Fibroblast of lung (primary cell): ENCODE measurements at places on chromosomes 2 and 18.

- DNase-seq, result peak; percentile 37
These were observed 77.7 kb downstream of the KCTD18 start for GRCh38 chr2:200431996-200432705.

- DNase-seq, result no peak
These were observed 11.9 kb upstream of the DNAH7 start for GRCh38 chr2:196080526-196080925.

DNA sequence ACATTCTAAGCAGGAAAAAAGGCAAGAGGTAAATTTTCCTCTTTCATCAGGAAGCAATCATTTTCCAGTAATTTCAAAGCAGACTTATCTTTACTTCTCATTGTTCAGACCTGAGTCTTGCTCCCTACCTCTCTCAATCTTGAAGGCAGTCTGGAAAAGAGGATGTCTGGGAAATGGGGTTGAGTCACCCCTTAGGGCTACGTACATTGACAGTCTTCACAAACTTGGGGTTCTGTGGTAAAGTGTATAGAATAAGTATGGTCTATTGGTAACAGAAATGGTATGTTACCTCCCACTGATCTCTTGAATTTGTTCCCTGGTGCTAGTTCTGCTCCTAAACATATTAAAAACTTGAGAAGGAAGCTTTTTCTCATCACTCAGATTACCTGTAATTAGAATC lies 361.3 kb downstream of the SS18 start:
- peak; percentile 23 for DNase-seq

GRCh38 chr18:2547477-2548087 lies 23.7 kb downstream of the METTL4 start:
- DNase-seq, result peak; percentile 73

DNA sequence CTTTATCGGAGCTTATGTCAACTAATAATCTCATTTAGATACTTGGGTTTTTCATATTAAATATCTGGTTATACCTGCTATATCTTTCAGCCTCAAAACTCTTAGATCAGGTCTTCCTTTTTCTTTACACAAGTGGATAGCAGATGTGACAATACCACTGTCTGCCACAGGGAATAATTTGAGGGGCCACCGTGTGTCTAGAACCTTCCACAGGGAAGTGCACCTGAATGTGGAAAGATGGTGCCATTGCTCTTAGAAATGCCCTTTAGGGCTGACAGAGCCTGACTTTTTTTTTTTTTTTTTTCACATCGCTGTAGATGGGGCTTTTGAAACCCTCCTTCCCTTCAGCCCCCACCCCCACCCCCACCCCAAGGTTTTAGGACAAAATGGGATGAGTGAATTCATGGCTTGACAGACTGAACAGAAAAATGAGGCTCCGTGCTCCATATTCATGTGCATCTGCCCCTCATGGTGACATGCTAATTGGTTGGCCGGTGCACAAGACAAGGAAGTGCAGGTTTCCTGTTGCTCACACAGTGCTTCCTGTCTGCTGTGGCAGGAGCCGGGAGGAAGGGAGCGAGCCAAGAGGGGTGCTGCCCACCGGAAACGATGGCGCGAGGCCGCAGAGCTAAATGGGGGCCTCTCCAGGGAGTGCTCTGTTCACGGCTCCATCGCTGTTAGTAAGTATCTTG lies 246.0 kb downstream of the LDLRAD4 start:
- DNase-seq, result peak; percentile 47

GRCh38 chr18:3179430-3180089 lies 40.2 kb downstream of the MYOM1 start:
- no peak for DNase-seq

DNA sequence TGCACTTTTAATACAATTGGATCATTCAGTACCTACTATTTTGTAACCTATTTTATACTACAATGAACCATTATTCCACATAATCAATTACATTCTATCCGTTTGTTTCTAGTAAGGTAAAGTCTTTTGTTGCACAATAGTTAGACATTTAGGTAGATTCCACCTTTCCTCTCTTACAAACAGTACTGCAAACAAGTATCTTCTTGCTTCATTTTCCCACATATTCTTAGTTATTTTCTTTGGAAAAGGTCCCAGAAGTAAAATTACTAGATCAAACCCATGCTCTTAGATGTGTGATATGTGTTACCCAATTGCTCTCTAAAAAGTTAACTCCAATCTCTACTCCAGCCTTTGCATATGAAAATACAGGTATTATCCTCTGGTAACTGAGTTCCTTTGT lies 49.6 kb downstream of the SPIRE1 start:
- peak; percentile 76 for DNase-seq

- DNase-seq, result no peak
These were observed 142.6 kb downstream of the HDAC4 start for GRCh38 chr2:239258248-239258647.

GRCh38 chr2:156380117-156380645 lies 47.7 kb upstream of the NR4A2 start:
- DNase-seq, result no peak

- DNase-seq, result no peak
These were observed 244.7 kb downstream of the HNMT start for GRCh38 chr2:138209009-138209408.

DNA sequence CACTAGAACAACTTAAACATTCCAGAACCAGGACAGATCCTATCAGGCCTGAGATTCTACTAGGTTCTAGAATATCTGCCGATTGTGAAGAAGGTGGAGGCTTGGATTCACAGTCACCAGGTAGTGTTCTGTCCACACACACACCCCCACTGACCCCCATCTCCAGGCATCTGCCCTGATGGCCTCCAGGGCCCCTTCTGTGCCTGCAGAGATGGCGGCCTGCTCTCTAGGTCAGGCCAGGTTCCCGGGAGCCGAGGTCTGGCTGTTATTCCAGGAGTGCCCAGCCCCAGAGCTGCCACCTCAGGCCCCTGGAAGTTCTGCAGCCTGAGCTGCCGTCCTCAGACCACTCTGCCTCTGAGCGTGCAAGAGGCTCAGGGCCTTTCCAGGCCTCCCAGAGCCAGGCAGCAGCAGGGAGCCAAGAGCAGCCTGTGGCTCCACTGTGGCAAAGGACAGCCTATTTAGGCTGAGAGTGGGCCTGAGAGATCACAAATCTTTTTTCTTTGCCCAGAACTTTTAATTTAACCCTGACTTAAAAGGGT lies 96.2 kb upstream of the ASAP2 start:
- DNase-seq, result no peak

DNA sequence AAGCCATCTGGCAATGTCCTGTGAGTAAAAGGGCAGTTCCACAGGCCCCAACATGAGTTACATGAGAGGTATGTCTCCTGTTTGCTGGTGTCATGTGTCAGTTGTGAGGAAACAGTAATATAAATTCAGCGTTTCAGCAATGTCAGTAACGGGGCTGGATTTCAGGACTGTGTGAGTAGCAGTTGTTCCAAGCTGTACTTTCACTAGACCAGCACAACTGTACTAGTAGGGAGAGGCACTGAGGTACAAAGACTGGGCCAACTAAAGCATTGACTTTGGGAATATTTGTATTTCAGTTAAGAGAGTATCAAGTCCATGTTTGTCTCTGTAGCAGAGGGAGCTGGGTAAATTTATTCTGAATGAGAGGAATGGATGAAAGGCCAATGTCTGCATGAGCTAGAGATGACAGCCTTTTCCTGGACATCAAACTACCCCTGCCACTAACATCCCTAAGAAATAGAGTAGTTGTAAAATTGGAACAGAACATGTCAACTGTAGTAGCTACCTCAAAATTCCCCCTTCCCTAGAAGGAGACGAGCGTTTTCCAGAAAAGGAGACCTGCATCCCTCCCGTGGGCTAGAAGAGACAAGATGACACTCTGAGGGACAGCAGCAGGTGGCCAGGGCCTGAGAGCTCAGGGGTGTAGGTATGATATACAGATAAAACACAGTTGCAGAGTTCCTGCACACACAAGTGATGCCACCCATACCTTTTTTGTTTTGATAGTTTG lies 24.4 kb downstream of the EIF4E2 start:
- peak; percentile 38 for DNase-seq

DNA sequence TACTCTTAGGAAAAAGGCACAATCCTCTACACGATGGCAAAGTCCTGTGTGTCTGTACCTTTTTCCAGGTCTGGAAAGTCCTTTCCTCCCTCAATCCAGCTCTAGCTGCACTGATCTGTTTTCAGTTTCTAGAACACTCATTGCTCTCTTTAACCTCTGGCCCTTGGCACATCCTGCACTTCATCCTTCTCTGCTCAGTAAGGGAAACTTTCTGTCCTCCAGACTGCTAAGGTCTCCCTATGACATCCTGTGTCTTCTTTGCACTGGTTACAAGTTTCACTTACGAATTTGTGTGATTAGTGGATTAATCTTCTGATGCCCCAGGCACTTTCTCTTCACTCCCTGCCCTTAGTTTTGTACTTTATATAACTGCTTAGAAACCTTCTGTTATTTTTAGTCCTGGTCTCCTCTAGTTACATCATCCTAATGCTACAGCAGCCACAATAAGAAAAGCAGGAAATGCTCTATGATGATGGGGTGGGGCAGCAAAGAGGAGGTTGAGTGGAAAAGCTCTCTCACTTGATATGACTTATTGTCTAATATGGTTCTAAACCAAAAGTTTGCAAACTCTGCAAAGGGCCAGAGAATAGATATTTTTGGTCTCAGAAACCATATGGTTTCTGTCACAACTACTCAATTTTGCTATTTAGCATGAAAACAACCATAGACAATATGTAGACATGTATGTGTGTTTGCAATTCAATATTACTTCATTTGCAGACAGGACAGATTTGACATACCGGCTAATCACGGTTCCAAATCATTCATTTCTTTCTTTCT lies 568.2 kb downstream of the THSD7B start:
- DNase-seq, result no peak

- DNase-seq, result no peak
These were observed 1.8 kb downstream of the ATP9B start for GRCh38 chr18:79071037-79071436.

GRCh38 chr2:54708584-54709335 lies 14.7 kb upstream of the EML6 start:
- no peak for DNase-seq

DNA sequence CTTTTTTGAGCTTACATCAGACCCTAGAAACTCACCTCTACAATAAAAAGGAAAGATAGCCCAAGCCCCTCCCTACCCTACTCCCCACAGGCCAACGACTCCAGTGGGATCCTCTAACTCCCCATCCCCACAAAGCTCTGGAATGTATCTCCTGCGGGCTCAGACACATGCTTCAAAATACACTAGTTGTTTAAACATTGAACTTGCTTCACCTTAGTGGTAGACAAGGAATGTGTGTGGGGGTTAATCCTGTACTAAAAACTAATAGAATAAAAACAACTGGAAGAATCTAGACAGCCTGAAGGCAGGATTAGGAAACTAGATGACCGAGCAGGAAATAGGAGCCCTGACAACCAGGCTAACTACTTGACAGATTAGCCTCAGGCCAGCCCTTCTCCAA lies 211.5 kb downstream of the SUCLG1 start:
- no peak for DNase-seq

GRCh38 chr2:163606878-163607277 lies 128.9 kb downstream of the FIGN start:
- no peak for DNase-seq

- DNase-seq, result no peak
These were observed 114.1 kb downstream of the EPB41L3 start for GRCh38 chr18:5429681-5430080.

- no peak for DNase-seq
These were observed 28.2 kb downstream of the GULP1 start for GRCh38 chr2:188319838-188320237.

- DNase-seq, result no peak
These were observed 79.3 kb downstream of the ASAP2 start for GRCh38 chr2:9285921-9286320.

GRCh38 chr2:191791953-191792560 lies 54.8 kb downstream of the CAVIN2 start:
- peak; percentile 71 for DNase-seq

DNA sequence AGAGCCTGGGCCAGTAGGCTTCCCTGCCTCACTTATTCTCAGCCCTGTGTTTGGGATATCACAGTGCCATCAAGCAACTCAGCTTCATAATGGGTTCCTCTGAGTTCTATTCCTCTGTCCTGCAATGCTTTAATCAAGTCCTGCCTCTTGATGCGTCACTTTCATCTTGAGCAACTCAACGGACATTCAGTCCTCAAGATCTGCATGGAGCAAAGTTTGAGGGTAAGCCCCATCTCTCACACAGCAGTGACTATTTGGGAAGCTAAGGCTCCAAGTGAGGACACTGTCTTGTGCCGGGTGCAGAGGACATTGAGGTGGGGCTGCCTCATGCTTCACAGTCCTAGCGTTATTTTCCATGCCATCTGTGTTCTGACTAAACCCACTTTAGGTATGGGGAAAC lies 50.9 kb upstream of the PLB1 start:
- no peak for DNase-seq

- DNase-seq, result peak; percentile 65
These were observed 29.0 kb downstream of the SESTD1 start for GRCh38 chr2:179235463-179236108.

DNA sequence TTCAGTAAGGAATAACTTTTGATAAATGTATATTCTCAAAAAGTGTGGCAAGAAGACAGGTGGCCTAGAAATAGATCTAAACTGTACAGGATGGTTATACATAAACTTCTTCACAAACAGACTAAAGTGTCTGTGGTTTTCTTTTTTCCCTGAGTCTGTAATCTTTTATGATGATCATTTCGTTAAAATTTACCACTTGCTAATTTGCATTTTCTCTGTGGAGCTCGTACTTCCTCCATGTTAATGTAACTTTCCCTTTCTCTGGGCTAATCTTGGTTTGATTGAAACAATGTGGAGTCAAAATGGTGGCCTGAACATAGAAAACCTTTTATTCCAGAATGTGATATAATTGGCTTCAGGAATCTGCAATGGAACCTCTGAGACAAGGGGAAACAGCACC lies 166.2 kb downstream of the FTCDNL1 start:
- DNase-seq, result no peak

GRCh38 chr2:201816657-201817575 lies 10.6 kb downstream of the CDK15 start:
- no peak for DNase-seq

DNA sequence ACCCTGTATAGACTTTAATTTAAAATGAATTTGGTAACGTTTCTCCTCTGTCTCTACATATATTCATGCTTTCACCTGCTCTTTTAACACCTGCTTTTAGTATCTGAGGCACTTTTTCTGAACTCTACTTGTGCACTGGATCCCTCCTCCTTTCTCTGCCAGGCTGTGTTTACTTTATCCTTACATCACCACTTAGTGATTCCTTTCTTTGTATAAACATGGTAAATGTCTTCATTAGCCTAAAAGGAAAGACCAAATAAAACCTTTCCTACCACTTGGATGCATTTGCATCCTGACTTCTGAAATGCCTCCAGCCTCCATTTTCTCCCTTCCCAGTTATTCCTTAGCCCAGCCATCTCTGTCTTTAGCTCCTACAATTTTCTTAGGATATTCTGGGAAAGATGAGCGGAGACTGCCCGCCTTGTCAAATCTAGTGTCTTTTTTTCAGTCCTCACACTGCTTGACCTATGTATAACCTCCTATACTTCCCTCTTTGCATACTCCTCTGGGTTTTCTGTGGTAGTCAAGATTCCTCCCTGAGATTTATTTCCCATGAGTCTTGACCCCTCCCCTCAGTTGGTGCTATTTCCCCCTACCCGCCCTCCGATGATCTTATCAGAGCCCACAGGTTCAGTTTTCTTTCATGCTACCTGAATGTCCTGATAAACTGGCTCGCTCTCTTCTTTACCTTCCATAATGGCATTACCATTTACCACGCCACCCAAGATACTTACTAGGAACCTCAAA lies 44.8 kb downstream of the REL start:
- DNase-seq, result peak; percentile 43
